Right lung (tissue), 10 donors: ENCODE measurements at places on chromosomes 13 and 19.
A peak's percentile ranks its signal among the peaks of the same experiment; 100 is the strongest.

GRCh38 chr13:90084684-90085290, 1262.7 kb upstream of the MIR17HG start:
- DNase-seq = no peak

DNA sequence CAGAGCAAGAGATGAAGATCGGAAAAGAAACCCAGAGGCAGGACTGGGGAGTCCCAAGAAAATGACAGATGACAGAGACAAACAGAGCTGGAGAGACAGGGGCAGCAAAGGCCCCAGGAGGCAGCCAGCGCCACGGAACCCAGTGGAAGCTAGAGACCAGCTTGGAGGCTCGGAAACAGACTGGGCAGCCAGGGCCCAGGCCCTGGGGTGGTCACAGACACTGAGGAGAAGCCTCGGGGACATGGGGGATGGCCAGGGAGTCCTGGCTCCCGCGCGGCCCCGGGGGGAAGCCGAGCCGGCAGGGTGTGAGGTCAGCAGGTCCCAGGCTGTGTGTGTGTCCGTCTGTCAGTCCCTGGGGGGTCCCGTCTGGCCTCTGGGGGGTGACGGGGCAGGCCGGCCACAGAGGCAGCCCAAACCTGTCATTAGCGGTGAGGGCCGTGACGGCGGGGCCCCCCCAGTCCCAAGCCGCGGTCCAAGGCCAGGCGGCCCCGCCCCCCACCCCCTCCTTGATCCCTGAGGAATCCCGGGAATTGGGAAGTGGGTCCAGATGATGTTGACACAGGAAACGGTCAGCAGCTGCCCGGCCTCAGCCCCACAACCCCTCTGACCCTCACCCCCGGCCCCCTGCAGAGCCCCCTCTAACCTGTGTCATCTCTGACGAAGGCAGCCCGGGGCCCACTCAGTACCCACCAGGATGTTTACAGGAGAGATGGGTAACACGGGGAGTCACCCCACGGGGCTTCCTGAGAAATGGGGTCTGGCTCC, 2.5 kb upstream of the TMEM190 start:
- no peak for DNase-seq

DNA sequence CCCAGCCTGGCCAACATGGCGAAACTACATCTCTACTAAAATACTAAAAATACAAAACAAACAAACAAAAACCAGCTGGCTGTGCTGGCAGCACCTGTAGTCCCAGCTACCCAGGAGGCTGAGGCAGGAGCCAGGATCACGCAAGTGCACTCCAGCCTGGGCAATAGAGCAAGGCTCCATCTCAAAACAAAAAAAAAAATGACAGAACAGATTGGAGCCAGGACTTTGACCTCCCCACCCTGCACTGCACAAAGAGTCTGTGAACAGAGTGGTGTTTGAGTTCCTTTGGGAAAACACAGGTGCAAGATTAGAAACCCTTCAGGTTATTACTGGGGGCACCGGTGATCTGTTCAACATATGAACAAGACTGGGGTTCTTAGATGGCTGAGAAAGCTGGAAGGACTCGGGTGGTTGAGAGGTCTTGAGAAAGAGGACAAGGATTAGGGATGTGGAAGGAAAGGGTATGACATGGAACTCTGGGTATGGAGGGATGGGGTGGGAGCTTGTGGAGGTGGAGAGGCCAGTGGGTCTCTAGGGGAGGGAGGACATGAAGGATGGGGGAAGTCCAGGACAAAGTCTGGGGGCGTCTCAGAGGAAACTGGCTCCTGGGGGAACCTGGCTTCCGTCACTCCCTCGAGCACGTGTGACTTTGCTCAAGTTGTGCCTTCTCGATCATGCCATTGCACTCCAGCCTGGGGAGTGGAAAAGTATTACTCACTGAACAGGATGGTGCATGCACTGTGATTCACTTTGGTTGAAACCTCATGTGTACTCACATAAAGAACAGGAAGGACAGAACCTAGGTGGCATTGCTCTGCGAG, 25.9 kb downstream of the RCN3 start:
- DNase-seq = no peak

DNA sequence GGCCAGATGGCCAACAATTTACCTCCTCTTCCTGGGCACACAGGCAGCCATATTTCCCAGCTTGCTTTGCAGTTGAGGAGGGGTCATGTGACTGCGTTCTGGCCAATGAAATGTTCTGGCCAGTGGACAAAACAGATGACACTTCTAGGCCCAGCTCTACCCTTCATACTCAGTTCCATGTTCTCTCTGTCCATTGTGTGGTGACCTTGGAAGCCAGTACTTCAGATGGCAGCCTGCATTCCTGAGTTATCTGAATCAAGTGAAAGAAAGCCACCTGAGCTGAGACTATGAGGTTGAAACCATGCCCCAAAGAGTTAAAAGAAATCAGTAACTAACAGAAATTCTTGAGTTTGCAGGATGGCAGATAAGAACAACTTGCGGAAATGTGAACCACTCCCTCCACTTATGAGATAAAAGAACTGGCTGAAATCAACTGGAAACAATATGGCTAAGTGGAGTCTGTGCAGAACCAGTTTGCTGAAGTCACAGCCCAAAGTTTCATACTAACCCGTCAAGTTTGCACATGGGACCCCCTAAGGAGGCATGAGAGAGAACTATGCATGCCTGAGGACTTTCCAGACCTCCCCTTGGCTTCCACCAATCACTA, 8.1 kb downstream of the FAM187B start:
- peak; percentile 50 for DNase-seq

- no peak for DNase-seq
These were observed 18.7 kb upstream of the ATXN8OS start for GRCh38 chr13:70088926-70089325.

GRCh38 chr13:112168761-112169160, 101.8 kb downstream of the SOX1 start:
- DNase-seq = no peak

DNA sequence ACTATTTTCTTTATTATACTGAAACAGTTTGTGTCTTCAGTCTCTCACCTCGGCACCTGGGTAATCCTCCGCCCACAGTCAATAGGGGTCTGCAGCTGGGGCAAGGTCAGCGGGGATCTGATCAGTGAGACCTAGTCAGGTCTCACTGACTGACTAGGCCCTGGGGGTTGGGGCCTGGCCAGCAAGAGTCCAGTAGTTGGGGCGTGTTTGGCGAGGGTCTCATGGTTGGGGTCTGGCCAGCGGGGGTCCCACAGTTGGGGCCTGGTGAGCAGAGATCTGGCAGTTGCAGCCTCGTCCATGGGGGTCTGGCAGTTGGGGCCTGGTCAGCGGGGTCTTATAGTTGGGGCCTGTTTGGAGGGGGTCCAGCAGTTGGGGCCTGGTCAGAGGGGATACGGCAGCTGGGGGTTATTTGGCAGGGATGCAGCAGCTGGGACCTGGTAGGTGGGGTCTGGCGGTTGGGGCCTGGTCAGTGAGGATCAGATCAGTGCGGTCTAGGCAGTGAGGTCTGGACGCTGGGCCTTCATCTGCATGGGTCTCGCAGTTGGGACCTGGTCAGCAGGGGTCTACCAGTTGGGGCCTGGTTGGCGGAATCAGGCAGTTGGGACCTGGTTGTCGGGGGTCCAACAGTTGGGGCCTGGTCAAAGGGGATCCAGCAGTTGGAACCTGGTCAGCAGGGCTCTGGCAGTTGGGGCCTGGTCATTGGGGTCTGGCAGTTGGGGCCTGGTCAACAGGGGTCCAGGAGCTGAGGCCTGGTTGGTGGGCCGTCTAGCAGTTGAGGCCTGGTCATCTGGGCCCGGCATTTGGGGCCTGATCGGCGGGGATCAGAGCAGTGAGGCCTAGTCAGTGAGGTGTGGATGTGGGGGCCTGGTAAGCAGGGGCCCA, 61.1 kb upstream of the TPM4 start:
- DNase-seq = no peak

GRCh38 chr13:95579303-95579702, 26.8 kb downstream of the CLDN10 start:
- DNase-seq = no peak

DNA sequence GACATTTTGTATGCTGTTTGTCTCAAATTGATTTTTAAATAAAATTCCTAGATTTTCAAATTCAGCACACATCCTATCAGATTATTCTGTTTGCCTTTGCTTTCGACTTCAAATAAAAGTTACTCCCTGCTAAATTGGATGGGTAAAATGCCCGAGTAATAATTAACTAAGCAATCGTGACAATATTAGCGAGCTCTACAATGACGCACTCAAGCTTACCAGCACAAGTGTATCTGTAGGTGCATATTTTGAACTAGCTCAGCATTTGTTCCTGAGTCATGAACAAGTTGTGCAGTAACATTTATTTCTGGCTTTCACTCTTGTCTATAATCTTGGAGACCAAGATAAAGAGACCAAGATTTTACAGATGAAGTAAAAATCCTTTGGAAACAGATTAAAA, 113.4 kb downstream of the UBL3 start:
- DNase-seq = no peak

- no peak for DNase-seq
These were observed 149.5 kb downstream of the DCT start for GRCh38 chr13:94329754-94330551.

- no peak for DNase-seq
These were observed 1074.3 kb upstream of the PCDH9 start for GRCh38 chr13:68304286-68304893.

DNA sequence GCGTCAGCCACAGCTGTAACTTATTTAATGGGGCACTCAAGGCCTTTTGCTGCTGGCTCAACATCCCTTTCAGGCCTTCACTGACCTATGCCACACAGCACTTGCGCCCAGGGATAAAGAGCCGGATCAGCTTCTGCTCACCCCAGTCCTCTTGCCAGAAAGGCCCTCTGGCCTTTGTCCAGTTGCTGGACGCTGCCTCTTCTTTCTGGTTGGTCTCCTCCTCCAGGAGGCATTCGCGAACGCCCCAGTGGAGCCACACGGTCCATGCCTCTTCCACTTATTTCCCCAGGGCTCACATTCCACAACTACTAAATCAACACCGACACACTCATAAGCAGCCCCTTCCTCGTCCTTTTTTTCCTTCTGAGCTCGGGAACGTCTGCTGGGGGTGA, 3.7 kb upstream of the ZNF329 start:
- DNase-seq = peak; percentile 60

DNA sequence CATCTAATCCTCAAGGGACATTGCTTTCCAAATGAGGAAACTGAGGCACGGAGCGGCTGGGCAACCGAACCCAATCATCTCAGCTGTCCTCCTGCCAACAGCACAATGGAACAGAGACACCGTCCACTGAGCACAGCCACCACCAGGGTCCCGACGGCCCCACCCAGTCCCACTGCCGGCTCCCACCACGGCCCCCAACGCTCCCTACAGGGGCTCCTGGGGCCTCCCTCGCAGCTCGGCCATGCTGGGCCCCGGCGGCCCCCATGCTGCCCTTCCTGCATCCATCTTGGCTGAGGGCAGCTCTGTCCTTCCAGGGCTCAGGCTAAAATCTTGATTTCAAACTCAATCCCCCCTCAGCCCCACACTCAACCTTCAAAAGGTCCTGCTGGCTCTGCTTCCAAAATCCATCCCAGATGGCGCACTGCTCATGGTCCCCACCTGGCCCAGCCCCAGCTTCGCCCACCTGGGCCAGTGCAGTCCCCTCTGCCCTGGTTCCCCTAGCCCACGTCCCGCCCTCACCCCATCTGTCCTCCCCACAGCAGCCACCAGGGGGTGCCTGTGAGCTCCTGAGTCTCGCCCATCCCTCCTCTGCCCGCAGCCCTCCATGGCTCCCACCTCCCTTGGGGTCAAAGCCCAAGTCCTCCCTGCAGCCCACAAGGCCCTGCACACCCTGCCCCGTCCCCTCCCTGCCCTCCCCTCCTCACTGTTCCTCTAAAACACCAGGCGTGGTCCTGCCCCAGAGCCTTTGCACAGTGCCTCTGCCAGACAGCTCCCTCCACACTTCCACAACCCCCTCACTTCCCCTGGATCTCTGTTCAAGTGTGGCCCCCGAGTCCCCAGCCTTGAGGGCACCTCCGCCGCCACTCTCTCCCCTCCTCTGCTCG, 7.9 kb downstream of the PIP5K1C start:
- no peak for DNase-seq

- DNase-seq = no peak
These were observed 34.7 kb downstream of the BRD4 start for GRCh38 chr19:15297416-15298224.

- no peak for DNase-seq
These were observed 2.1 kb downstream of the TGFB1 start for GRCh38 chr19:41351339-41352245.

GRCh38 chr19:57099199-57099661, 20.6 kb upstream of the USP29 start:
- DNase-seq = peak; percentile 56

DNA sequence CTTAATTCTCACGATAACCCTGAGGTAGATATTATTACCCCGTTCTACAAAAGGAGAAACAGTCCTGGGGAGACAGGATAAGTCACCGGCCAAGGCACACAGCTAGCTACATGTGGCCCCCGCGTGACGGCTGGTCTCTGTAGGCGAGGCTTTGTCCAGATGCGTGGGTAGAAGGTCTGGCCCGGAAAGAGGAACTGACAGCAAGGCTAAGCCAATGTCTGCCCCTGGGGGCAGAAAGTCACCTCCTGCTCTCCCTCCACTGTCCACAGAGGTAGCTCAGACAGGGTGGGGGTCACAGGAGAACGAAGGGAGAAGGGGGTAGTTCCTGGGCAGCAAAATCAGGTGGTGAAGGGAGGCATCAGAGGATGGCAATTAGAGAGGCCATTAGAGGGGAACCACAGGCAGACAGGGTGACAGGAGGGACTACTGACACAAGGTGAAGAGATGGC, 1.8 kb downstream of the APOC4 start:
- no peak for DNase-seq

GRCh38 chr13:71213252-71213821, 653.7 kb downstream of the DACH1 start:
- DNase-seq = no peak

- DNase-seq = no peak
These were observed 27.3 kb downstream of the ZNF430 start for GRCh38 chr19:21047716-21048115.

GRCh38 chr19:8580710-8581281, 3.6 kb upstream of the MYO1F start:
- peak; percentile 84 for DNase-seq

DNA sequence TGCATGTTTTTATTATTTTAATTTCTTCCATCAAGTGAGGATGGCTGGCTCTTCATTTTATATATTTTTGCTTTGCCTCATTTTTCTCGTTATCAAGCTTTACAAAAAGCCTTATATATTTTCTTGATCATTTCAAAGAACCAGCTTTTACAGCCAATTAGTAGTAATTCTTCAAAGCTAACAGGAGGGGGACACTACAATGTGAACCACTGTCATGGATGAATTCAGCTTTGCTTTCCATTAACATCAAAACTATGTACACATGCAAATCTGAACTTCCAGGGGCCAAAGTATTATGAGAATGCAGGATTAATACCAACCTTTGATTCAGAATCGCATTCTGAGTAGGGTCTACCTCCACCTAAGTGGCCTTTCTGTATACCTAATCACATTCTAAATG, 11.1 kb downstream of the UQCRFS1 start:
- DNase-seq = no peak

DNA sequence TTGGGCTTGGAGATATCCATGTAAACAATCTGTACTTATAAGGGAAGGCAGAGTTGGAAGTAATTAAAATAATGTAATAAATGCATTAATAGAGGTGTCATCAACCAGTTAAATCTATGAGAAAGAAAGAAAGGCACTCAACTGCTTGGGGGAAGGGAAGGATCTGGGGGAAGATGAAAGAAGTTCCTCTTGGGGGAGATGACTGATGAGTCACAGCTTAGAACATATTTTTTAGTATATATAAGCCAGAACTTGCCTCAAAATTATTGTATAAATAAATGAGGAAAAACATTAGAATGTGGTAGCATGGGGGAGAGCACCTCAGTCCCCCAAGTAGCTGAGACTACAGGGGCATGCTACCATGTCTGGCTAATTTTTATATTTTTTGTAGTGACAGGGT, 205.8 kb downstream of the GGACT start:
- DNase-seq = no peak

- DNase-seq = no peak
These were observed 560.5 kb upstream of the MIR17HG start for GRCh38 chr13:90787007-90787406.
